ENCODE measurements at places on chromosomes 16 and 17.

GRCh38 chr16:30147843-30148510, 25.0 kb upstream of the MAPK3 start:
- DNase-seq = no peak

- DNase-seq = no peak
These were observed 471.9 kb downstream of the PMP22 start for GRCh38 chr17:14793237-14793636.

DNA sequence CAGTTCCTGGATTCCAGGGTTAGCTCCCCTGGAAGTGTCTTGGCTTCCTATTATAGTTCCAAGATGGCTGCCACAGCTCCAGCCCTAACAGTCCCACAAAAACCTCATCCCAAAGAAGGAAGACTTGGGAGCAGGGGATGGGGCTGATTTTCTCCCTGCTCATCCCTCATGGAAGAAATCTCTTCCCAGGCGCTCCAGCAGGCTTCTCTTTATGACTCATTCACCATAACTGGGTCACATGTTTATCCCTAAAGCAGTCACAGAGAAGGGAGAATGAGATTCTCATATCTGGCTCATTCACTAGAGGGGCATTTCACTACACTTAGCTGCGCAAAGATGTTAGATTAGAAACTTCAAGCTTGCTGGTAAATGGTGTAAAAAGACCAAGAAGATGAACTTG, 206.5 kb upstream of the IRX3 start:
- DNase-seq = no peak

DNA sequence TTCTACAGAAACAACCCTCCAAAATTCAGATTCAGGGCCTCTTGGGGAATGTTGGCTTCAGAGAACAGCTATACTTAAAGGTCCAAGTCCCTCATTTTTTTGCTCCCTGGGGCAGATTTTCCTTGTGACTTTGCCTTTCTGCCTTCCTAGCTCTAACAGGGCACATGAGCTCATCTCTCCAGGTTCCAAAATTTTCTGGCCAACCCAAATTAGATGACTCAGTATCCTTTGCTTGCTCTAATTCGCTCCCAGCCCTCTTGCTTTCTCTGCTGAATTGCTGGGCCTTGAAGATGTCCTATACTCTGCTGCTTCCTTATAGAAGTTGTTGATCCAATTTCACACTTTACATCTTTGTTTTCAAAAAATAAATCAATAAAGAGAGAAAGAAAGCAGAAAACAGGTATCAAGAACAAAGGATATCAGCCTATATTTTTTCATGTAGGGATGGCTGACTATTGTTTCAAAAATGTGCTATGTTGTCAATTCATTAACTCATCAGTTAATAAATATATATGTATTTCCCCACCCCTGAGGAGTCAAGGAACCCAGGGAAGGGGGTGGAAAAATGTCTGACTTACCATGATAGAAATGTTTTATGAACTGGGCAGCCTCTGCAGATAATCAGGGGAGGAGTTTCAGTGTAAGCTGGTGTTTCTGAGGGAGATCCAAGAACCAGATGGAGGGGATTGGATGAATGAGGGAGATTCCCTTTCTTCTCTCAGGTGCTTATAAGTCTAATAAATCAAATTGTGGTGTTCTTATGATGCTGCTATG, 1.0 kb upstream of the KRTAP4-2 start:
- no peak for DNase-seq

DNA sequence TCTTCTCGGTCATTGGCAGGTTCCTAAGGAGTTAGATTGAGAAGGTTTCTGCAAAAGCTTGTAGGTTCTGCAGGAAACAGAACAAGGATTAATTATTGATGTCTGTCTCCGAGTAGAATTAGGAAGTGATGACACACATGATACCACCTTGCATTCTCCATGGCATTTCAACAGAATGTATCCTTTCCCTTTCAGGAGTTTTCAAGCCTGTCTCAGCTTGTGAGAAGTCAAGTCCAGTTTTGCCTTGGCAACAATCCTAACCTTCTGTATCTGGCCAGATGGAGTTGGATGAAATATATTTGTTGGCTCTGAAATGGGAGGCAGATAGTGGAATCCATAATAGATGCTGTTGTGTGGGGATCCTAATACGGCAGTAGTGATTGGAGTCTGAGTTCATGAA, 235.5 kb downstream of the SHISA9 start:
- no peak for DNase-seq

GRCh38 chr16:58048494-58049231, 23.1 kb downstream of the MMP15 start:
- no peak for DNase-seq

DNA sequence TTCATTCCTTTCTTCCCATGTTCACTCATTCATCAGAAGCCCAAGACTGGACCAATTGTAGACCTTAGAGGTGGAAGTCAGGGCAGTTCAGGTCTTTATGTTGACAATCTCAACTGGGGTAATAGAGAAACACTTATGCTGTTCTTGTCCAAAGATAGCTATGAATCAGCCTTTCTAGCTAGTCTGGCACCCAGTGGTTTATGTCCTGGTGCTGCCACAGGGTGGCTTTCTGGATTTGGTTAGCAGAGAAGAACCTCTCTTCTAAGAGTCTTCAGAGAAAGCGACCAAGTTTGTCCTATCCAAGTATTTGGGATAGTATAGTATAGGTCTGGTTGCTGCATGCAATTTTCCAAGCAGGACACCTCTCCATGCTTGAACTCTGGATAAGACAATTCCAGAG, 83.3 kb downstream of the NOG start:
- no peak for DNase-seq

DNA sequence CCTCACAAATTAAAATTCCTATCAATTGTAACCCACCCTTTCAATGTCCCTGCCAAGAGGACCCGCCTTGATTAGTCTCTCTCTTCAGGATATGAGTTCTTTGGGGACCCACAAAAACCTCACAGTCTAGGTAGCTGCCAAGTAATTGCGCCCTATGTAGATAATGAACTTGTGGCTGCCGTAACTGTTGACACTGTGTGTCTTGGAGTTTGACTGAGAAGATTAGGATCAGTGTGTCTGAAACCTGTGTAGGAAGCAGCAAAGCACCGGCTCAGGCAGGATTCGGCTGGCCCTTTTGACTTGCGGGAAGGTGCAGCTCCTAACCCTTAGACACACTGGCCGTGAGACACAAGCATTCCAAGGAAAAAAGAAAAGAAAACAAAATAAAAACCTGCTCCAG, 17.8 kb upstream of the SLC6A4 start:
- DNase-seq = no peak

- no peak for DNase-seq
These were observed 46.9 kb downstream of the NFATC3 start for GRCh38 chr16:68131813-68132706.

DNA sequence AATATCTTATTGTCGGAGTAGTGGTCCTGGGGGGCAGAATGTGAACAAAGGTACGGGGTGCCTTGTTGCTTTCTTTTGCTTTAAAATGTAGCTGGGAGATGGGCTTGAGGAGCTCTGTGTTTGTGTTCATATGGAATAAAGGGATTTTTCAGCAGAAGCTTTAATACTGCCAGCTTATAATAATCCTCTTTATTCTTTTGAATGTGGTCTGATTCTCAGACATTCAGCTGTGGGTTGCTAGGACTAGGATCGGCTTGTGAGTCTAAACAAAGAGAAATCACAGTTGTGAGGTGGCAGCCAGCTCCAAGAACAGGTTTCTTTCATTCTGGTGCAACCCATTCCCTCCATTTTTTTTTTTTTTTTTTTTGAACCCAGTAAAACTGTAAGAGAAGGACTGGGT, 7.2 kb downstream of the MRPL58 start:
- no peak for DNase-seq

GRCh38 chr16:10339777-10340732, 45.8 kb upstream of the ATF7IP2 start:
- no peak for DNase-seq

- DNase-seq = no peak
These were observed 24.7 kb downstream of the NGFR start for GRCh38 chr17:49519781-49520180.

- DNase-seq = no peak
These were observed 290.4 kb upstream of the HSBP1 start for GRCh38 chr16:83517398-83517797.

DNA sequence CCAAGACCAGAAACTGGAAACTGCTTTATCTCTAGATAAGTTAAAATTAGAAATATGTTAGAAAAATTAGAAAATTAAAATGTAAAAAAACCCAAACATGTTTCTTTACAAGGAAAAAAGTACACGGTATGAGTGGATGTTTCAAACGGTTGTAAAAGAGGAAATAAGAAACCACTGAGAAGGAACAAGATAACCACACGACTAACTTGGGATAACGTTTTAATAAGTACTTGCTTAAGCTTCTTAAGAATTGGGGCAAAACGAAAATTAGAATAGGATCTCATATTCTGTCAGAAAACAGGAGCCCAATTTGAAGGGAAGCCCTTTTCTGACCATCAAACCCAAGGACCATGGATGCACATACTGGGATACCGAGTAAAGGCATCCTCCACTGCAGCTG, 31.0 kb downstream of the MBTPS1 start:
- DNase-seq = no peak

DNA sequence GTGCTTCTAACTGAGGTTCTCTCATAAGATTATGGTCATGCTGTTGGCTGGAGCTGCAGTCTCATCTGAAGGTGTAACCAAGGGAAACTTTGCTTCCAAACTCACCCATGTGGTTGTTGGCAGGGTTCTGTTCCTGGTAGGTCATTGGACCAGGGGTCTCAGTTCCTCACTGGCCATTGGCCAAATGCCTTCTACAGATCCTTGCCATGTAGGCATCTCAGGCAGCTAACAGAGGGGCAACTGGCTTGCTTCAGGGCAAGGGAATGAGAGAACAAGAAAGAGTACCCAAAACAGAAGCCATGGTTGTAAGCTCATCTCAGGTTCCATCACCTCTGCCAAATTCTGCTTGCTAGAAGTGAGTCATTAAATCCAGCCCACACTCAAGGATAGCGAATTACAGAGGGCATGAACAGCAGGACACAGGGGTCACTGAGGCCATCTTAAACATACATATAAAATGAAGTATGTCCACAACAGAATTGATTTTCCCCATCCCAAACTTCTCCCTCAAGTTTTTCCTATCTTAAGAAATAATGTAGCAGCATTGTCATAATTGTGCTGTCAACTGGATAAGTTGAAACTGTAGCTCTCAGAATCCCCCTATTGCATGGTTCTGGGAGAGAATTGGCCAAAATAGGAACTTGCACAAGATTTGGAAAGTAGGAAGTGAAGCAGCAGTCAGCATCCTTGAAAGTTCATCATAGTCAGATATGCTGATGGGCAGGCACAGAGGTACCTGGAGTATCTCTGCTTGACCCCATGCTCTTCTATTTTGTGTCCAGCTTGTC, 42.4 kb upstream of the CES5A start:
- DNase-seq = no peak

- DNase-seq = no peak
These were observed 142.8 kb upstream of the PSMD7 start for GRCh38 chr16:74153773-74154172.

GRCh38 chr16:86824751-86825296, 246.5 kb downstream of the FOXL1 start:
- DNase-seq = no peak

DNA sequence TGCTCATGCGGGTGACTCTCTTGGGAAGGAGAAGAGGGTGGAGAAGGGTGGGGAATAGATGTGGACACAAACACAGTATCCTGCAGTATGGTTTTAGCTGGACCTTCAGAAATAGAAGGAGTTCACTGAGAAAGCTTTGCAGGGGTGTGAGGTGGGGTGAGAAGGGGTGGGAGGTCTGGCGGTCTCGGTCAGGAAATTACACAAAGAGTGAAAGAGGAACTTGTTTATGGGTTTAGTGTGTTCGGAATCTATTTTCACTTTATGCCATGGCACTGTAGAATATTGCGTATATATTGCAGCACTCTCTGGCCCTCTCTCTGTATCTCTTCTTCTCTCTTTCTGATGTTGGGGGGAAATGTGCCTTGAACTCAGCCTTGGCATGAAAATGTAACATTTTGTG, 148.2 kb upstream of the GOT2 start:
- no peak for DNase-seq

- no peak for DNase-seq
These were observed 46.5 kb upstream of the GSE1 start for GRCh38 chr16:85566561-85567100.

DNA sequence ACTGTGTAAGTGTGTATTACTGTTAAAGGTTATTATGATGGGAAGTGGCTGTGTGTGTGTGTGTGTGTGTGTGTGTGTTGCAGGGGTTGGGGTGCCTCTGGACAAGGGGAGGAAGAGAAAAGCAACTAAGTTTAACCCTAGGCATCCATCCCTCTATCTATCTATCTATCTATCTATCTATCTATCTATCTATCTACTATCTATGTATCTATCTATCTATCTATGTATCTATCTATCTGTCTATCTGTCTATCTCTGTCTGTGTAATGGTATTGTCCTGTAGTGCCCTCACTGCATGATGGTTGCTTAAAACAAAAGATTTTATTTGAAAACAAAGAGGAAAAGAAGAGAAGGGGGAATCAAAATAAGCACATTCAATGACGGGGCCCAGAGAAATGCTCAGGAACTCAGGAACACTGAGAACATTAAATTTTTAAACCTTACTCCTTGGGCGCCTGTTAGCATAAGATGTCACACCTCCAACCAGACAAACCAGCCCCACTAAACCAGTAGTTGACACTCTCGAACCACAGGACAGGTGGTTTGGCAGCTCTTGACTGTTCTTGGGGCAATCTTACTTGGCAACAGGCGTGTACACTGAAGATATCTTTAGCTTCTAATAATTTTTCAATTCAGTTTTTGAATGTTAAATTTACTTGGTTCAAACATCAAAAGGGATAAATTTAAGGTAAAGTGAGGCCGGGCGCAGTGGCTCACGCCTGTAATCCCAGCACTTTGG, 5.1 kb upstream of the RPL26 start:
- DNase-seq = no peak

DNA sequence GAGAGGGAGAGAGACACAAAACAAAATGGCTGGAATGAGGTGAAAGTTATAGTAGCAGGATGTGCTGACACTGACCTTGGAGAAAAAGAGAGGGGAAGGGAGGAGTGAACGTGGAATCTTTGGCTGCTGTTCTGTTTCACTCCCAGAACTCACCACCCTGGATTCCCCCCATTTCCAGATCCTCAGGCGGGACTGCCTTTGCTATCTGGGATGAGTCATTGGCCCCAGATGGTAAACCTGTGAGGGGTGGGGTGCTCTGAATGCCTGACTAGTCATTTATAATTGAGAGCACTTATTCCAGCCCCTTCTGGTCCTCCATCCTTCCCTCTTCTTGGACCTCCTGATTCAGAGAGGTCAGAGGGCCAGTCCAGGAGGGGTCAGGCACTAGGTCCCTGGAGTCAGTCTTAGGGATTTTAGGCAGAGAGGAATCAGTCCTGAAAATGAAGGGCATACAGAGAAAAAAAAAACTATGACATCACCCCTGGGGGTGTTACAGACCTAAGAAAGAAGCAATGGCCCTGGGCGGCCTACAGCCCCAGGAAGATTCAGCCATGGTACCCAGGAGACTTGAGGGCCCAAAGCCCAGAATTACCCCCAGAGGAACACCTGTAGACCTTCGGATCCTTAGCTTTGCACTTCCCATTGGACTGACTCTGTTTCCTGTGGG, 2.2 kb upstream of the ZG16 start:
- DNase-seq = no peak

GRCh38 chr17:48393283-48393682, 36.7 kb downstream of the SKAP1 start:
- DNase-seq = no peak

Measured in CD4-positive, alpha-beta T cell (primary cell).